ENCODE measurements at places on chromosomes 6 and 20. TPM values are rescaled to one million over a fixed set of nuclear protein-coding genes. Genes with fewer than 3 reads are reported as not detected.

- no peak for DNase-seq
These were observed 175.1 kb downstream of the JARID2 start for GRCh38 chr6:15420959-15421438.

GRCh38 chr6:129754750-129755149, 44.8 kb upstream of the ARHGAP18 start:
- no peak for DNase-seq

DNA sequence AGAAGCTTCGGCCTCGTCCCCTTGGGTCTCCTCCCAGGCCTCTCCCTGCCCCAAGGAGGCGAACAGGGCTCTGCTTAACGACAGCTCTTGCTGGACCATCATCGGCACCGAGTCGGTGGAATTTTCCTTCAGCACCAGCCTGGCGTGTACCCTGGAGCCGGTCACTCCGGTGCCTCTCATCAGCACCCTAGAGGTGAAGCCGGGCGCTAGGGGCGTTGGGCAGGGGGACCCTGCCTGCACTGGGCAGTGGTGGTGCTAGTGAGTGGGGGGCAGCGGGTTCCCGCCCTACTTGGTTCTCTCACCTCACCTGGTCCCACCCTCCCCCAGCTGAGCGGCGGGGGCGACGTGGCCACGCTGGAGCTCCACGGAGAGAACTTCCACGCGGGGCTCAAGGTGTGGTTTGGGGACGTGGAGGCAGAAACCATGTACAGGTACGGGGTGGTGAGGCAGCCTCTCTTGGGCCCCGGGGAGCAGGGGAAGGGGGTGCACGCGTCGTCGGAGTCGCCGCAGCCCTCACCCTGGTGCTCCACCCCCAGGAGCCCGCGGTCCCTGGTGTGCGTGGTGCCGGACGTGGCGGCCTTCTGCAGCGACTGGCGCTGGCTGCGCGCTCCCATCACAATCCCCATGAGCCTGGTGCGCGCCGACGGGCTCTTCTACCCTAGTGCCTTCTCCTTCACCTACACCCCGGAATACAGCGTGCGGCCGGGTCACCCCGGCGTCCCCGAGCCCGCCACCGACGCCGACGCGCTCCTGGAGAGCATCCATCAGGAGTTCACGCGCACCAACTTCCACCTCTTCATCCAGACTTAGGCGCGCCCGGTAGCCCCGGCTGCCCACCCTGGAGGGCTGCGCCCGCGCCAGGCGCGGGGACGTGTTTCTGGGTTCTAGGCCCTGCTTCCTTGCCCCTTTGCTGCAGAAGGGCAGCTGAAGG, 8.3 kb upstream of the MATN4 start:
- no peak for DNase-seq

DNA sequence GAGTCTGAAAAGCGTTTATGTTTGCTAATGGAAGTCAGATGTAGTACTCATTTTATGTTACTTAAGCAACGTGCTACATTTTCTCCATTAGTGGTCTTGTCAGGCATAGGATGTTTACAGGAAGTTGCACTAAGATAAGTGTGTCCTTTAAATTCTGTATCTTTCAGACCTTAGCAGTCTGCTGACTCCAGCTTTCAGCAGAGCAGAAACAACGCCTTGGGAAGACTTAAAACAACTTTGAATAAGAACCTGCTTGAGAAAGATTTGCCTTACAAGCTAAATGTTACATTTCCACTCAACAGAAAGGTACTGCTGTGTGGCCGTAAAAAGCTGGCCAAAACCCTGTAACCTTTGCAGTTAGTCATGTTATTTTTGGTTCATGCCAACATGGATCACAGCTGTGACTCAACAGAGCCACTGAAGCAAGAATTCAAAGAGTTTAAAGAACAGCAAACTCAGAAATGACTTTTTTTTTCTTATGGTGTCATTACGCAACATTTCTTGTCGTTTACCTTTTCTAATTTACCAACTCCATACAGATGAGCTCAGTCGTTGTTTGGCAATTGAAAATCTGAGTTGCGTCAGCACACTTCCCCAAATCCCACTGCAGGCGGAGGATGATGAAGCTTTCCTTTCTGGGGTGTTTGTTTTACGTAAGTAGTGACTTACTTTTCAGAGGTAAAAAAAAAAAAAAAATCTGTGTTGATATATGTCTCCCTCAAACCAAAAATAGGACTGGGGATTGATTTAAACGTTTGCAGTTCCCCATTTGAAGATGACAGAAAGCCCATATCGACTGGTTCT, 27.9 kb upstream of the BMP6 start:
- no peak for DNase-seq

GRCh38 chr6:1716868-1717267, 107.2 kb downstream of the FOXC1 start:
- no peak for DNase-seq

GRCh38 chr6:75943381-75943780, 129.1 kb downstream of the IMPG1 start:
- DNase-seq: no peak

DNA sequence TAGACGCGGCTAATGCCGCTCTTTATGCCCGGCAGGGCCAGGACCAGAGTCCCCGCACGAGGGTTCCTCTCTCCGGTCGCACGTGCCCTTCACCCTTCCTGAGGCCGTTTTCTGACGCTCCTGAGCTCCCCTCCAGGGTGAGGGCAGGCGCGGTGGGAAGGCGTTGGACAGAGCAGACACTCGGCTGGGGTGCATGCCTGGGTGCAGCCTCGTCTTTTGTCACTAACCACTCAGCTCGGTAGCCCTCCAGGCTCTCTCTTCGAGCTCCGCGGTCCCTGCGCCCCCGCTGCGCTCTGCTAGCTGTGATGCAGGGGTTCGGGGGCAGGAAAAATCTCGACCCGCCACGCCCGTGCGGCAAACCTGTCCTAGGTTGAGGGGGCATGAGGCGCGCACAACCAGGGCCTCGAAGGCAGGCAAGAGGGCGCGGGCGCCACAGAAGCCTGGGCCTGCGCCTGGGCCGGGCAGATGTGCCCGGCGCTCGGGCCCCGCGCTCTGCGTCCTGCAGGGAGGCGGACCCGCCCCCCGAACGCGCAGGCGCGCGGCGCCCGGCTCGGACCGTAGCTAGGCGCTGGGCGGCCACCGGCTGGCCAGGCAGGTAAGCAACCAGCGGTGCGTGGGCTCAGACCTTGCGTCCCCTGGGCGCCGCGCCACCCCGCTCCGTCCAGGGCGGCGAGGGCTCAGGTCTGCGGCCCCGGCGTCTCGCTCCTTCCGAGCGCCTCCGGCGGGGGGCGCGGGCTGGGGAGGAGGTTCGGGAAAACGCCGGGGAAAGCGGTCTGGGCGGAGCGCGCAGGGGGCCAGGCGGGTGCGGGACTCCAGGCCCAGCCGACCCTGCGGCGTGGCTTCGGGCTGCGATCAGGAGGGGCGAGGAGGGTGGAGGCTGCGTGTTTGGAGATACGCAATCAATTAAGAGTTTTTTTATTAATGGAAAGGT, at the start of gene L3MBTL1:
Gene L3MBTL1 (plus strand): TSS at position 548 of the 931 bp plus-strand sequence. CDS start 5,807 bp downstream, outside the sequence.
- peak; percentile 98 for DNase-seq

DNA sequence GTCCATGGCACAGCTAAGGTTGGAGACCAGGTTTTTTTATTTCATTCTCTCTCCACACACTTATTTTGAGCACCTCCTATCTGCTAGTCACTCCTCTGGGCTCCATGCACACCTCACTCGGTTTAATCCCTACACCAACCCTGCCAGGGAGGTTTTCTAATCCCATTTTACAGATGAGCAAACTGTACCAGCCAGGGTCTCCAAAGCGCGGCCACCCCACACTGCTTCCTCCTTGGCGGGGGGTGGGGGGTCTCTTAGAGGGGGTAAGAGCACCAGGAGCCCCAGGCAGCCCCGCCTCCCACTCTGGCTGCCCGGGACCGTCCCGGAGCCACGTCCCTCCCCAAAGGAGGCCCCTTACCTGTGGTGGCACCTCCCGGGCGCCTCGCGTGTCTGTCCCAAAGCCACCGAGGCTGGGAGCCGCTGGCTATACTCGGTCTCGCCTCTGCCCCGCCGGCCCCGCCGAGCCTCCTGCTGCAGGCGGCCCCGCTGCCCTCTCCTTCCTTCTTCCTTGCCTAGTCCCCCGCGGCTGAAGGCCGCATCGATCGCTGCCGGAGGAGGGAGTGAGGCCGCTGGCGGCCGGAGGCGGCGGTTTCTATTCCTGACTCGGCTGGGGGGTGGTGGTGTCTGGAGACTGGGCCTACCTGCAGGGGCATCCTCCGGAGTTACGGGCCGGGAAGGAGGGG, at the start of gene KCNS1:
Gene KCNS1 (minus strand): TSS at position 565 of the 683 bp plus-strand sequence. CDS start 1,891 bp downstream, outside the sequence.
- peak; percentile 93 for DNase-seq

- no peak for DNase-seq
These were observed 28.1 kb upstream of the AHI1 start for GRCh38 chr6:135525594-135525993.

DNA sequence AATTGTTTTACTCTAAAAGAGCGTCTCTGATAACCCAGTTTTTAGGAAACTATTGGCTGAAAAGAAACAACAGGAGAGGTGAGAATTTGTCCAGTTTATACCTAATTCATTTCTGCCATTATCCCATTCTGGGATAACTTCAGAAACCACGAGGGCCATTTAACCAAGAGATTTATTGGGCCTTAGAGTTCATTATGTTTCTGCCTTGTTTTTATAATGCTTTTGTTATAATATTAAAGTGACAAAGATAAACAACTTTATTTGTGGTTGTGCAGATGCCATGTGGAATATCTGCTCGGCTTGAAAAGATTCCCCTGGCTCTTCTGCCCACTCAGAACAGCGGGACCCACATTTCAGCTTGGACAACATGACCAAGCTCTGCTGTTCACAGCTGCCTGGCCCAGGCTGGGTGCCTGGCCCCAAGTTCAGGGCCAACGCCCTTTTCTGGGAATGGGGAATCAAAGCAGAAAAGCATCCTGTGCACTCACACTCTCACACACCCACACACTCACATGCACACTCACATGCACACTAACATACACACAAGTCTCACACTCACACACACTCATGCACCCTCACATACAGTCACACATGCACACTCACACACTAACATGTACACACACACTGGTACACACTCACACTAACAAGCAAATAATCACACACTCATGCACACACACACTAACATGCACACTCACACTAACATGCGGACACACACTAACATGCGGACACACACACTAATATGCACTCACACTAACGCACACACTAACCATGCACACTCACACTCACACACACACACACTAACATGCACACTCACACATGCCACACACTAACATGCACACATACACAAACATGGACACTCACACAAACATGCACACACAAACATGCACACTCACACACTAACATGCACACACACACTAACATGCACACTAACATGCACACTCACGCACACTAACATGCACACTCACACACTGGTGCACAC, 86.7 kb upstream of the NEDD9 start:
- no peak for DNase-seq

- no peak for DNase-seq
These were observed 90.5 kb upstream of the CCN2 start for GRCh38 chr6:132041706-132042105.

SEMG1 gene
- 0.81 TPM for total RNA-seq

MOXD1 gene
- total RNA-seq: 0.69 TPM

SLC12A5 gene
- 1.3 TPM for total RNA-seq

DUSP15 gene
- 2.5 TPM for total RNA-seq

FAM8A1 gene
- 10.2 TPM for total RNA-seq

SLC24A3 gene
- 0.44 TPM for total RNA-seq

OR2H2 gene
- not detected for total RNA-seq

RAD21L1 gene
- total RNA-seq: not detected

RAET1E gene
- total RNA-seq: not detected
